ENCODE measurements at places on chromosomes 11 and 22. TPM values are rescaled to one million over a fixed set of nuclear protein-coding genes. Genes with fewer than 3 reads are reported as not detected.

TTC36 gene
- 1.4 TPM for total RNA-seq

EIF4ENIF1 gene
- total RNA-seq = 25.2 TPM

IFITM1 gene
- 54.6 TPM for total RNA-seq

ANO5 gene
- total RNA-seq = 4.0 TPM

GRCh38 chr22:40270748-40271373 is 75.4 kb upstream of the ADSL start:
- no peak for DNase-seq

- DNase-seq = no peak
Measured at GRCh38 chr22:23499845-23500500, 80.1 kb downstream of the IGLL1 start.

DNA sequence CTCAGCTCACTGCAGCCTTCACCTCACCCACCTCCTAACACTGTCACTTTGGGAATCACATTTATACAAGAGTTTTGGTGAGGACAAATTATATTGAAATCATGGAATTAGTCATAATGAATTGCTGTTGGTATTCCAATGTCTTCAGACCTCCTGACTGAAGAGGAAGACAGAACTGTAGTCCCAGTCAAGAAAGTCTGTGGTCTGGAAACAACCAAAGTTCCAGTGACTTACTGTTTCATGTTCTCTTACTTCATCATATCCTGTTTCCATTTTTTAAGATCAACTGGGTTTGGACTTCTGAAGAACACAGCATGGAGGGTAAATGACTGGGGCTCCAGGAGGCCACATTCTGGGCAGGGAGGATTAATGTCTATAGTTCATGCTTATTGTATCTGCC is 43.0 kb upstream of the HIPK3 start:
- no peak for DNase-seq

DNA sequence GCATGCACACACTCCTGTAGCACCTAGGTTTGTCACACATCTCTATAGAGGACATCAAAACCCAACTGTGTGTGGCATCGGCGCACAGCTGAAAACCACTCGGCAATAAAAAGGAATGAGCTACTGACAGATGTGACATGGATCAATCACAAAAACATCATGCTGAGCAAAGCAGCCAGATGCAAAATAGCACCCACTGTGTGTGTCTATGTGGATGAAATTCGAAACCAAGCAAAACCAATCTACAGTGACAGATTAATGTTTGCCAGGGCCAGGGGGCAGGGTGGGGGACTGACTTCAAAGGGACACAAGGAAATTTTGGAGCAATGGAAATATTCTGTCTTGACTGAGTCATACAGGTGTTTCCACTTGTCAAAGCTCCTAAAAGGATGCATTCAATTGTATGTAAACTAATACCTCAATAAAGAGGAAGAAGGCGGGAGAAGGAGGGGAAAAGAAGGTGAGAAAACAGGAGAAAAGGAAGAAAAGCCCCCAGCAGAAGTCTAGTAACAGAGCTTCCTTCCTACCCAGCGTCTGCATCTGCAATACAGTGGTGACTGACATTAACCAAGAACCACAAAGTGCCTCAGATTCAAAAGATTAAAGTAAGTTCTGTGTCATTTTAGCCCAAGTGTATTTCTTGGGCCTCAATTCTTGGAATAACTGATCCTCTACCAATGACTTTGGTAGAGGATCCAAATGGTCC is 49.8 kb downstream of the PACSIN2 start:
- no peak for DNase-seq

- peak; percentile 45 for DNase-seq
Measured at GRCh38 chr11:110026858-110027626, 66.2 kb upstream of the ZC3H12C start.

GRCh38 chr11:133966921-133967598 is 10.3 kb upstream of the IGSF9B start:
- peak; percentile 90 for DNase-seq
